ENCODE measurements at places on chromosomes 1 and 21.
A peak's percentile ranks its signal among the peaks of the same experiment; 100 is the strongest.

DNA sequence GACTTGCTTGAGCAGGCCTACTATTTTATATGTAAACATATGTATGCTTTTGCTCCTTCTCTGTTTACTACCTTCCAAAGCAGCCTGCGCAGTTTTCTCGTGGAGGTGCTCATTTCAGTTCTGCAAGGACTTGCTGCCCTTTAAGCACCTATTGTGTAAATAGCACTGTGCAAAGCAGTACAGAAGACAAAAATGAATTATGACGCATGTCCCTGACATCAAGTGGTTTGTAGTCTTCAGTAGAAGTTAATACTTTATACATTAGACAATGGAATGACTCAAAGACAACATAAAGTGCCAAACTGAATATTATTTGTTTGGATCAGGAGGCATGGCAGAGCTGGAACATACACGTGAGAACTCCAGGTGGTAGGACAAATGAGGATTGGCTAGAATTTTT is 611.7 kb downstream of the LMO4 start:
- DNase-seq = no peak

- DNase-seq = peak; percentile 97
Observed at GRCh38 chr21:32727687-32728455, at the start of gene SYNJ1. Gene SYNJ1 (minus strand): TSS chr21:32728013. CDS start chr21:32726895, 1,118 bp downstream.

DNA sequence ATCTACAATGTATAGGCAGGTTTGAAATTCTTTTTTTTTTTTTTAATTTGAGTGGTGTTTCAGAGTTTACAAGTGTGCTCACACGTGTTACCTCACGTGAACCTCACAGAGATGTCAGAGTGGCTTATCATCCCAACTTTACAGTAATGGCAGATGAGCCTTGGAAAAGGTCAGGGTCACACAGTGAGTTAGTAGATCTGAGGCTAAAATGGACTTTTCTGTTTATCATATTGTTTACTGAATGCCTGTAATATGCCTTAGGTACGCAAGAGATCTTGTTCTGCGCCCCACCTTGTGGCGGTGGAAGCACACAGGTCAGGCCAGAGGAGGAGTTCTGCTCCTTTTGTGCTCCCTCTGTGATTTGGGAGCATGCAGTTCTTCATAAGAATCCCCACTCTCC is 80.0 kb downstream of the DYRK1A start:
- no peak for DNase-seq

GRCh38 chr1:246198115-246198816 is 308.8 kb downstream of the SMYD3 start:
- no peak for DNase-seq

GRCh38 chr1:26921126-26921539 is 410 bp upstream of the NUDC start:
- DNase-seq = no peak

GRCh38 chr1:93702111-93702827 is 20.6 kb upstream of the BCAR3 start:
- DNase-seq = peak; percentile 39
